Esophagus mucosa (tissue), 1 donor: ENCODE measurements at places on chromosomes 1 and 21.

- ATAC-seq, result no peak
These were observed 161.7 kb upstream of the EDN2 start for GRCh38 chr1:41646186-41646585.

GRCh38 chr1:28537457-28538199, 15.3 kb upstream of the TRNAU1AP start:
- no peak for ATAC-seq

- no peak for ATAC-seq
These were observed 100.4 kb upstream of the BRINP3 start for GRCh38 chr1:190578017-190578416.

GRCh38 chr1:109433322-109433721, 7.1 kb upstream of the PSMA5 start:
- no peak for ATAC-seq

- no peak for ATAC-seq
These were observed 6.4 kb upstream of the GFI1 start for GRCh38 chr1:92493139-92493538.

DNA sequence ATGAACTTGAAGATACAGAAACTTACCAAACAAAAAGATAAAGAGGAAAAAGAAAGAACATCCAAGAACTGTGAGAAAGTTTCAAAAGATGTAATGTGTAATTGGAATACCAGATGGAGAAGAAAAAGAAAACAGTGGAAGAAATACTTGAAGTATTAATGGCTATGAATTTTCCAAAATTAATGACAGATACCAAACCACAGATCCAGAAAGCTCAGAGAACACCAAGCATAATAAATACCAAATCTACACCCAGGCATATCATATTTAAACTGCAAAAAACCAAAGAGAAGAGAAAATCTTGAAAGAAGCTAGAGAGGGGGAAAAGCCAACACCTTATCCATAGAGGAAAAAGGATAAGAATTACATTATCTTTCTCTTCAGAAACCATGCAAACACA, 136.4 kb downstream of the CLIC6 start:
- ATAC-seq, result no peak

- ATAC-seq, result no peak
These were observed 146.4 kb downstream of the GREM2 start for GRCh38 chr1:240465531-240465940.

- ATAC-seq, result peak; percentile 81
These were observed 89.2 kb upstream of the TMEM51 start for GRCh38 chr1:15064217-15064929.

DNA sequence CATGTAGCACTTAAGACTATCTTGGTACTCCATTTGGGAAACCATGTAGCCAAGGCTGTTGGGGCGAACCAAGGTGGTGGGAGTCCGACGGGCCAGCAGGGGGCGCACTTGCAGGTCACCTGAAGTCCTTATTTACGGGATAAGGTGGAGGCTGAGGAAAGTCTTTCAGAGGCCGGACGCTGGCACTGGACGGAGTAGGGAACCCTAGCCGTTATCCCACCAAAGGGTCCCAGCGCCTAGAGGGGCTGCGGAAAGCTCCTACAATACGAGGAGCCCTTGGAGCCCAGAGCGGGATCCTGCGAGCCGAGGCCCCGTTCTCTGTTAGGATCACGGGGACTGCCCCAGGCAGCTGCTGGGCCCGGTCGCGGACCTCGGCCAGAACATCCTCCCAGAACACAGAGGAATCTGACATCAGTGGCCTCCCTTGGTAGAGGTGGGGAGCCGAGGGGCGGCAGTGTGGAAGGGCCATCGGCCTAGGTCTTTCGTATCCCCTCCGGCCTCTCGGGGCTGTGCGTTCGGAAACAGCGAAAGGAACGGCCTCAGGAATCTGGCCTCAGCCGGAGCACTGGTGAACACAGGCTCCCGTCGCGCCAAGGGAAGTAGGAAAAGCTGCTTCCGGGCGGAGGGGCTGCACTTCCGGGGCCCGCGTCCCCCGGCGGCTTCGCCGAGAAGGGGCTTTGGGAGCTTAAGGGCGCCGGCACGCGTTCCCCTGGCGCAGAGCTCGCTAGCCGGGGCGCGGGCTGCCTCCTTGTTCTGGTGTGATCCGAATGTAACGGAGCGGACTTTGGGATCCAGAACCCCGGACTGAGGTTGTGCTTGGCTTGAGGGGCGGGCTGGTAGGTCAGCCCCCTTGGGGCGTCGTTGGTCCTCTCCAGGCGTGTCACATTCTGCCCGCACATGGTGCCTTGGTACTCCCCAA, 29.9 kb upstream of the RPTN start:
- no peak for ATAC-seq

DNA sequence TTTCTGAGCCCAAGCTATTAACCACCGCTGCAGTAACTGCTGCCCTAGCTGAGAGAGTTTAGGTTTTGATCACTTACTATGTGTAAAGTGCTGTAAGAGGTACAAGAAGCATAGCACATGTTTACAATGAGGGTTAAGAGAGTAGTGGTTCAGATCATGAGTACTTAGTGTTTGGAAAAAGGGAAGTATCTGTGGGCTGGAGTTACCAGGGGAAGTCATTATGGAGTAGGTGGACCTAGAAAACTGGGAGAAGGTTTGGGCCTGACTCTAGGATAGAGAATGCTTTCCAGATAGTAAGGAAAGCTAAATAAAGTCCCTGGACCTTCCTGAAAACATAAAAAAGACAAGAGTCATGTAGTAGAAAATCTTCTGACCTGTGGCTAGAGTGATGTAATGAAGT, 149.6 kb upstream of the PLXNA2 start:
- ATAC-seq, result no peak

GRCh38 chr1:235008239-235008638, 120.4 kb downstream of the TOMM20 start:
- ATAC-seq, result no peak

GRCh38 chr1:202158810-202159533, 1.4 kb downstream of the PTPN7 start:
- ATAC-seq, result no peak

DNA sequence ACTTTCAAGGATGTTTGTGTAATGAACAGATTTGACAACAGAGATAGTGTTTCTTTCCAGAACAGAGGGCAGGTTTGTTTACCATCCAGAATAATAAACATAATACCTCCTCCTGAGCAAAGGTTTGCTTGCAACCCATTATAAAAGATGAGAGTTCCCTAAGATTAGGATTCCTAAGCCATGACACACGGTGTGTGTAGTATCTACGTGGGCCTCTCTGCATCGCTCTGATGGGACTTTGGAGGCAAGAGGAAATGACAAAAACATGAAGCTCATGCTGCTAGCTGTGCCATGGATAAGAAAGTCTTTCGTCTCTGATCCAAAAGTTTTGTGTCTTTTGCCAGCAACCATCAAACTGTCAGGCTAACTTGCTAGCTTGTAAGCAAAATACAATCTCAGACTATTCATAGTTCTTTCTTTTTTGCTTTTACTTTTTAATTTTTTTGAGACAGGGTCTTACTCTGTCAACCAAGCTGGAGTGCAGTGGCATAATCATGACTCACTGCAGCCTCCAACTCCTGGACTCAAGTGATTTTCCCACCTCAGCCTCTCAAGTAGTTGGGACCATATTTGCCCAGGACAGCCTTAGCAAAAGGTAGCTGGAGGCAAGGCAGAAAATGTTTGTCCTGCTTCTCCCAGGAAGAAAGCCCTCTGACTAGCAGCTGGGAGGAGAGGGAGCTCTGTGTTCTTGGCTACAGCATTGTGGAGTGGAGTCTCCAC, 81.1 kb downstream of the LHX4 start:
- ATAC-seq, result no peak

DNA sequence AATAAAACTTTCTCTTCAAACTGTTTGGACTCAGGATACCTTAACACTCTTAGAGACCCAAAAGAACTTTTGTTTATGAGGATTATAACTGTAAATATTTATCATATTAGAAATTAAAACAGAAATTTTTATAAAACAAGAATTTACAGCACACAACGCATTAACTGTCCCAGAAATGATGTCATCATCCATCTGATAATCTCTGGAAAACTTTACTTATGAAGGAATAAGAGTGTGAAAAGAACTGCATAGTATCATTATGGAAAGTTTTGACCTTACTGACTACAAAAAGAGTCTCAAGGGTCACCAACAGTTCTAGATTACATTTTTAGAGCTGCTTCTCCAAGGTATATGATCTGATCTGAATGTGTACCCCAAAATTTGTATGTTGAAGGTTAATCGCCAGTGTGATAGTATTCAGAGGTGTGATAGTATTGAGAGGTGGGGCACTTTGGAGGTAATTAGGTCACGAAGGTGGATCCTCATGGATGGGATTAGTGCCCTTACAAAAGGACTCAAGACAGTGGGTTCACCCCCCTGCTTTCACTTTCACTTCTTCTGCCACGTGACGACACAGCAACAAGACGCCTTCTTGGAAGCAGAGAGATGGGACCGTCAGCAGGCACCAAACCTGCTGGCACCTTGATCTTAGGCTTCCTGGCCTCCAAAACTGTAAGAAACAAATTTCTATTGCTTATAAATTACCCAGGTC, 95.7 kb upstream of the NR5A2 start:
- no peak for ATAC-seq

DNA sequence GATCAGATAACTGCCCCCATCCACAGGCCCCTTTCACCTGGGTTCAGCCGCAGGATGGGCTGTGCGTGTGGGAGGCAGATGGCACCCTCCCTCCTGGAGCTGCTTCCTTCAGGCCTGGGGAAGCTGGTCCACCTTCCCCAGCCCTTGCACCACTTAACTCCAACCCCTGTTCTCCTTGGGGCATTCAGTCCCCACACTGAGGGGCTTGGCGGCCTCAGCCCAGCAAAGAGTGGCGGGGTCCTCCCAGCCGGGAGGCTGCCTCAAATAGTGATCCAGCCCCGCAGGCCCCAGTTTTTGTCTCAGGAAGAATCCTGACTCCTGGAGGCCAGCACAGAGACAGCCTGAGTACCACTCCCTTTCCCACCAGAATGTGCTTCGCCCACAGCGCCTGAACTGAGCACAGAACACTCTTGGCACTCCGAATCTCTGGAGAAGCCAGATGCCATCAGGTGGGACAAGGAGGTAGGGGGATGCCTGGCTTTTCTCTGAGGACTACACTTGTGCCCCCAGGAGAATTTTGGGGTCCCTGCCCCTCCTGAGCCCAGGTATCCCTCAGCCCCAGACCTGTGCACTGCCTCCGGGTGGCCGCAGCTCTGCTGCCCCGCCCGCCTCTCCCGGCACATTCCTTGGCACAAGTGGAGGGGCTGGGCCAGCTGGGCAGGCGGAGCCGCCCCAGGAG, 936 bp downstream of the PAQR6 start:
- ATAC-seq, result peak; percentile 64

- no peak for ATAC-seq
These were observed 1008.3 kb upstream of the B3GALT2 start for GRCh38 chr1:194194724-194195123.

- no peak for ATAC-seq
These were observed 41.0 kb downstream of the VCAM1 start for GRCh38 chr1:100760511-100760910.

DNA sequence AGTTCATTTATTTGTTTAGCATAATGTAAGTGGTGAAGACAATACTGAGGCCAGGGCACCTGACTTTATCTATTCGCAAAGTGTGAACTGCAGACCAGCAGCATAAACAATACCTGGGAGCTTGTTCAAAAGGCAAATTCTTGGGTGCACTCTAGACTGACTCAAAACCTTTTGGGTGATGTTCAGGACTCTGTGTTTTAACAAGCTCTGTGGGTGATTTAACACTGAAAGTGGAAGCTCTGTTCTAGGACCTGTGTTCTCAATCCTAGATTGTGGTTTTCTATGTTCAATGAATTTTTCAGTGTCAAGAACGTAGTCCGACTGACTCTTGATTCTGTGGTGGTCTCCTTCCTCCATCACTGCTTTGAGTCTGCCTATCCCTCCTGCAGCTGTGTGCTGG, 71.9 kb downstream of the GPR88 start:
- ATAC-seq, result no peak

GRCh38 chr1:19737104-19737825, 62.5 kb downstream of the TMCO4 start:
- ATAC-seq, result no peak

DNA sequence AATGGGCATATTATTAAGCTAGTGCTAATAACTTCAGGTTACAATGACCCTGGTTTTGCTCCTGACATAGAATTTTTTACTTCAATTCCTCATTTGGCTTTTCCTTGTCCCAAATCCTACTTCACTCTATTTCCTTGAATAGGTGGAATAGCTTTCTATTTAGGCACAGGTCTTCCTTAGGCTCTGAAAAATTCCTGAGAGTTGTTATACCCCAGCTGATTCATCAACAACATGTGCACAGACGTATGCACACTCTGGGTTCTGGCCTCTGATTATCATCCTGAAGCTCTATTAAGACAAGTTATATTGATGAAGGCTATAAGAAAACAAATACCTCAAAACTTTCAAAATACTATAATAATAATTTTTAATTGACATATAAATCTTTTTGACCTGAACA, 172.4 kb downstream of the NTMT2 start:
- no peak for ATAC-seq
